ENCODE measurements at places on chromosomes 5 and 9. TPM values are rescaled to one million over a fixed set of nuclear protein-coding genes. Genes with fewer than 3 reads are reported as not detected.

Gene PRLR
- 1.6 TPM for total RNA-seq

Gene IFNE
- total RNA-seq: not detected

Gene FYB1
- 15.8 TPM for total RNA-seq

Gene RGP1
- 39.0 TPM for total RNA-seq

Gene BTNL8
- not detected for total RNA-seq

Gene TIMD4
- total RNA-seq: not detected

Gene BNC2
- total RNA-seq: 3.8 TPM

Gene DDX4
- total RNA-seq: 1.3 TPM
